Stimulated activated CD8-positive, alpha-beta memory T cell treated with anti-CD3 and anti-CD28 coated beads, Interleukin-2, amount 100 ng/mL, for 1 hour (primary cell): ENCODE measurements at places on chromosomes 3 and 15.

- DNase-seq: no peak
Observed at GRCh38 chr15:47974724-47975123, 146.1 kb upstream of the SLC24A5 start.

DNA sequence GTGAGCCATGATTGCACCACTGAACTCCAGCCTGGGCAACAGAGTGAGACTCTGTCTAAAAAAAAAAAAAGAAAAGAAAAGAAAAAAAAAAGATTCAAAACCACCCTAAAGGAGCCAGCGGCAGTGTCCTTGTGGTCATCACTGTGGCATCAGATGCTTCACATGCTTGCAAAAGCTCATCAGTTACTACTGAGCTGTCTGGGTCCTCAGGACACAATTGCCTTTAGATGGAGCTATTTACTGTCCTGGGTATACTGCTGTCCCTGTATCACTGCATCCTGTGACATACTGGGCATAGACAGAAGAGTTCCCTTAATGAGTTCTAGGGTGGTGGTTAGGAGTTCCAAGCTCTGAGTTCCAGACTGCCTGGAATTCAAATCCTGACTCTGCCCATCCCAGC, 85.8 kb downstream of the LINGO1 start:
- DNase-seq: no peak

GRCh38 chr3:63462732-63463131, 184.6 kb downstream of the SYNPR start:
- DNase-seq: no peak

DNA sequence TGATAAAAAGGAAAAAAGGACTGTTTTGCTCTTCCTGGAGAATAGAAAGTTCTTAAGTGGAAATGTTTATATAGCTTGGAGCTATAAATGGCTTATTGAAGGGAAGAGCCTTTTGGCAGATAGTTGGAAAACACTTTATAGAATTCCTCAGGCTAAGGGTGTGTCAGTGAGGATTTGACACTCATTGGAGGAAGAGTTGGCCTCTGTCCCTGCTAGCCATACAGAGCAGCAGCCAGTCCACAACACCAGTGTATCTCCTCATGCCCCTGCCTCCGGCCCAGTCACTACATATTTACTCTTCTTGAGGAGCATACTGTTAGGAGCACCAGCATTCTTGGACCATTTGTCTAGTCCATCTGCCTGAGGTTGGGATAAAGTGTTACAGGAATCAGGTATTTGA, 36.2 kb downstream of the KLHL18 start:
- no peak for DNase-seq

- DNase-seq: no peak
Observed at GRCh38 chr3:71360180-71360579, 223.3 kb downstream of the FOXP1 start.

DNA sequence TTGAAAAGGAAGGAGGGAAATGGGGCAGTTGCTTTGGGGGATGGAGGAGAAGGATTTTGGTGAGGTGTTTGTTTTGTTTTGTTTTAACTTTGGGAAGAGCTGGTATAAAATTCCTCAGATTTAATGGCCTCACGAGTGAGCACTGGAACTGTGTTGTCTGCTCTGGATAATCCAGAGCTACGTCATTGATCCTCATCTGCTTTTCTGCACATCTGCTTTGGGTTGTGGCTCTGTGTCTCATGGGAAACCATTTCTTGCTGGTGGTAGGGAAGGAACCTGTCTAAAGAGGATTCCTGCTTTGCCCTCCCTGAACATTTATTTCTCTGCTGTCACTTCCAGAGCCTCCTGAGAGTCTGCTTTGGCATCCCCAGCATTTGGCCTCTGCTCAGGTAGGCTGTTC, 3.1 kb downstream of the SNRK start:
- no peak for DNase-seq

DNA sequence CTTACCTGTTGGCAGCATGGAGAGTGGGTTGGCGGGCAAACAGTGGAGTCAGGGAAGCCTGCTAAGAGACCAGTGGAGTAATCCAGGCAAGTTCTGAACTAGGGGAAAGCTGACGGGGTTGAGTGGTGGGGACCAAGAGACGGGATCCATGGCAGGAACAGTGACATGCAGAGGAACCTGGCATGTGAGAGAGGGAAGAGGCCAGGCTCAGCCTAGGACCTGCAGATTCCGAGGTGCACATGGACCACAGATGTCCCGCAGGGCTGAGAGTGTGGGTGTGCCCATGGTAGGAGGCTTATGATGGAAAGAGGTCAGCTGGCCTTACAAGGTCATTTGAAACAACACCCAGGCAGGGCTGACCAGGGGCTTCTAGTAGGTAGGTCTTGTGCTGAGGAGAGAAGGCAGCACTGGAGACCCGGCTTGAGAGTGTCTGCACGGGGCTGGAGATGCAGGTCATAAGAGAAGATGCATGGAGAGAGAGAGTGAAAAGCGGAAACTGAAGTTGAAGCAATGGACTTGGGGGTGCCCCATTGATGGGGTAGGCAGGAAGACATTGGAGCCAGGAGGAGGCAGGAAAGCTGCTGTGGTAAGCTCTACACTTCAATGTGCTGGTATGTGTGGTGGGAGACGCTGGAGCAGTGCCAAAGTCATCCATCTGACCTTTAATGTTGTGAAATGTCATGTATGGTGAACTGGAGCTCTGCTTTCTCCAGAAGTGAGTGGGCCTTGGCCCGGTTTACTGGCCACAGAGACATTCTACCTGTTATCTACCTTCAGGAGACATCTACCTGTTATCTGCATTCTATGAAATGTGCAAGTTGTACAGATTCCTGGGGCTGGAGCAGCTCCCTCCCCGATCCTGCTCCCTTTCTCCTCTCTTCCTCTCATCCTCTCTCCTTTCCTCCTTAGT, 4.6 kb downstream of the SPSB4 start:
- no peak for DNase-seq

DNA sequence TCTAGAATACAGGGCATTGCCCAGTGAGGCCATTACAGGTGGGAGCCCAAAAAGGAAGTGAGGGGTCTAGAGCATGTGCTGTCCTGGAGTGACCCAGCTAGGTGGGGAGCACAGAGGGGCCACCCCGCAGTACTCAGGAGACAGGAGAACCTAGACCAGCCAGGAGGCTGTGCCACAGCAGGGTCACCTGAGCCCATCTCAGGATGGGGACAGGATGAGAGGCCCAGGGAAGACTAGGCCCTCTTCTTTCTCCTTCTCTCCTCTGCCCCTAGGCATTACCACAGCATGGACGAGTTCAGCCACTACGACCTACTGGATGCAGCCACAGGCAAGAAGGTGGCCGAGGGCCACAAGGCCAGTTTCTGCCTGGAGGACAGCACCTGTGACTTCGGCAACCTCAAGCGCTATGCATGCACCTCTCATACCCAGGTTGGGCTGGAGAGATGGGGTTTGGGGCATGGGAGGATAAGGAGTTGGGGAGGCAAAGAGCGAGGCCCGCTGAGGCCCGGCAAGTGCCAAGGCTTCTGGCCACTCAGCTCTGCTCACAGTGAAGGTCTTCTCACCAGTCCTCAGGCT, 20.6 kb downstream of the LOXL1 start:
- DNase-seq: no peak

DNA sequence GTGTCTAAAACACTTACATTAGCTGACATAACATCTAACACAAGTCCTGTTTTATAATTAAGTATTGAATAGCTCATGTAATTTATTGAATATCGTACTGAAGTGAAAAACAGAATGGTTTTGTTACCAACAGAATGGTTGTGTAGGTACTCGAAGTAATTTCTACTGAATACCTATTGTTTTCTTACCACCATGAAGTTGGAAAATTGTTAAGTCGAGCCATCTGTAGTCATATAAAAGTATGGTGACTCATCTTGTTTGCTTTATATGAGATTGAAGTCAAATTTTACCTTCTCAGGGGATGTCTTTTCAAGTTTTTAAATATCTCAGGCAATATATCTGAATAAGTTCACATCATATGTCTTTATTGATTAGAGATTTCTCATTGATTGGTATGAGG, 37.6 kb downstream of the PIAS1 start:
- no peak for DNase-seq

- no peak for DNase-seq
Observed at GRCh38 chr15:66164788-66165187, 88.8 kb downstream of the MEGF11 start.
